ENCODE measurements at places on chromosomes 6 and 20.

GRCh38 chr6:114747995-114748625, 405.3 kb upstream of the HS3ST5 start:
- DNase-seq, result peak; percentile 6

DNA sequence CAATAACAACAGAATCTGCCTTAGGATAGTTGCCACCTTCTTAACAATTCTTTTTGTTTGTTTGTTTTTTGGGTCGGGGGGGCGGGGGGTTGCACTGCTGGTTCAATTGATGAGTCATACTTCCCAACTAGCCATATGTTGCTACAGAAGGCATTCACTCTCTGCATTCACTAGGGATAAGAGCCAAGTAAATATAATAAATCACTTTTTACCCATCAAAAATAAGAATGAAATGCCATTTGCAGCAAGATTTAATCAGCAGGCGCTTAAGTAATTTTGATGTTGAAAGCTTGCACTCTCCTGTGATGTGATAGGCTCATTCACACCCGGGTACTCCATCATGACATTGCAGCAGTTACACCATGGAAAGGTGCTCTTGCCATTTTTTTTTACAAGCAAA, 209.8 kb downstream of the HIVEP2 start:
- no peak for DNase-seq

- peak; percentile 78 for DNase-seq
Measured at GRCh38 chr20:52490711-52491430, 299.3 kb upstream of the ZFP64 start.

DNA sequence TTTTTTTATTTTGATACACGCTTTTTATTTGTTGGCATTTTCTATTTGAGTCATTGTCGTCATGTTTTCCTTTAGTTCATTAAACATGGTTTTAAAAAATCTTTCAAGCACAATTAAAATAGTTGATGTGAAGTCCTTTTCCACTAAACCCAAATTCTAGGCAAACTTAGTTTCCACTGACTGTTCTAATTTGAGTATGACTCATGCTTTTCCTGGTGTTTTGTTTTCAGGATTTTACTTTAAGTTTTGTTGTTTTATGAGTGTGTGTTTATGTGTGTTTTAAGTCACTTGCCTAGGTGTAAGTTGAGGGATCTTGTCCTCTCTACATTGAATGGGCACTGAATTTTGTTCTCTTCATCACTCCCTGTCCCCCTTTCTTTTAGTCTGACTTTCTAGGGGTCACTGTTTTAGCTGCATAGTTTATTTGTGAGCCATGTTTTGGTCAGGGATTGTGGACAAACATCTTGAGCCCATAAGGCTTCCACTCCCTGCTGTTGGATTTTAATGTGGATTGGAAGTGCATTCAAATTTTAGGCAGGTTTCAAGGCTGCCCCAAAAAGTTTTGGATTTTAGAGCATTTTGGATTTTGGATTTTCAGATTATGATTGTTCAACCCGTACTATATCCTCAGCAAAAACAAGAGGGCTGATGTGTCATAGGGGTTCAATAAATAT, 94.8 kb downstream of the CDYL start:
- no peak for DNase-seq
